ENCODE measurements at places on chromosomes 1 and 21.

- no peak for DNase-seq
Measured at GRCh38 chr1:182279724-182280503, 111.7 kb downstream of the GLUL start.

- DNase-seq, result no peak
Measured at GRCh38 chr1:29909962-29910361, 673.6 kb downstream of the PTPRU start.

DNA sequence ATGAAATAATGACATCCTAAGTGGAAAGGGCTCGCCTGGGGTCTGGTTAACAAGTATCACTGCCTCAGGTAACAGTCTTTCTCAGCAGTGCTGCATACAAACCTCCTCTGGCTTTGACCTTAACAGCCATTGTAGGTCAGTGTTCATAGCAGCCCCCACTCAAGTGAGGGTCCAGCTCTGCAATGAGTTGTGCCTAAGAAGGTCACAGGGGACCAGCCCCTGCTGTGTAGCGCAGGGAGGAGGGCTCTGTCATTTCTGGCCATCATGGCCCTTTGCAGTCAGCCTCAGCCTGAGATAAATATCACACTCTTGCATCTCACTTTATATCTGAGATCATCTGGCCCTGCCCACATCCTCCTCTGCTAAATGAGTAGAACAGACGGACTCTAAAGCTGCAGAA, 18.1 kb upstream of the MYSM1 start:
- peak; percentile 50 for DNase-seq

DNA sequence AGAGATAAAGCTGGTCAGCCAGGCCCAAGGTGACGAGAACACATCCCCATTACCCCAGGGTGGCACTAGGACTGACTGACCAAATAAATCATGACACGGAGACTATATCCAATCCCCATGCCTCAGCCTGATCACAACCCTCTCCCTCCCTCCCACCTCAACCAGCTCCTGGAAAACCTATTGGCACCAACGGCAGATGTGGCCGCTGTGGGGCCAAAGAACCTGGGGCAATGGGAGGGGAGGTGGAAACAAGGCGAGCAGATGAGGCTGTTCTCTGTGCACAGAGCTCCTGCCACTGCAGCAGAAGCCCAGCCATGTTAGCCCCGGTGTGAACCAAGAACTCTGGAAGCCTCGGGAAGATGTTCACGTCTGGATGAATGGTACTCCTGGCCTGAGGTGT, 77.6 kb downstream of the CD247 start:
- no peak for DNase-seq

GRCh38 chr1:55474168-55474786, 259.1 kb upstream of the USP24 start:
- no peak for DNase-seq

GRCh38 chr1:21904704-21905520, 32.2 kb downstream of the HSPG2 start:
- no peak for DNase-seq

- DNase-seq, result no peak
Measured at GRCh38 chr1:110408488-110408887, 994 bp upstream of the LAMTOR5 start.

GRCh38 chr1:31181515-31182343, 58.0 kb downstream of the NKAIN1 start:
- DNase-seq, result peak; percentile 8

DNA sequence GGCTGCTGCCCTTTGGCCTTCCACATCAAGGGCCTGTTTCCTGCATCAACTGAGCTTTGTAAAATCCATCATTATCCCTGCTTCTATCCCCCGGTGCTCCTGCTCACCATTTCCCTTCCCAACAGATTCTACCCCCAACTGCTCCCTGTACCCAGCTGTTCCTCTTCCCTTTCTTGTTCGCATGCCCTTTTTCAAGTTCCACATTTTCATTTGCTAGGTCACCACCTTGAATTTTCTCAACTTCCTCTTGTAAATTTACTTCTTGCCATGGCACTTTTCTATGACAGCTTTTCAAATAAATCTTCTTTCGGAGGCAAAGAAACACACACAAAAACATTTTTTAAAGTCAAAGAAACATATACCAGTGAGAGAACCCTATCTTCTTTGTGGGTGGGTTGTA, 330.5 kb upstream of the ADGRL2 start:
- DNase-seq, result no peak

DNA sequence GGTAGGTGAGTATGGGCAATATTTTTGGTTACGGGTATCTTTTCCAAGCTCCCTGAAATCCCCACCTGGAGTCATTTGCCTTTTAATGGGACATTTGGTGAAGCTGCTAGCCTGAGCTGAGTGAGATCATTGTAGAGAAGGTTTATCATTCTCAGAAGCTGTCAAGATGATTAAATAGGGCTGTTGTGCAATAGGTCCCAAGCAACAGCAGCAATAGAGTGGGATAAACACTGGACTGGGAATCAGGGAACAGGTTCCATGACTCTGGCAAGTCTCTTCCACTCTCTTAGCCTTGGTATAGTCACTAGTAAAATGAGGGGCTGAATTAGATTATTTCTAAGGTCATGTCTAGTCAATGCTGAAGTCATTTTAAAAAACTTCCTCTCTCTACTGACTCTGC, 30.3 kb upstream of the FAM78B start:
- DNase-seq, result no peak

DNA sequence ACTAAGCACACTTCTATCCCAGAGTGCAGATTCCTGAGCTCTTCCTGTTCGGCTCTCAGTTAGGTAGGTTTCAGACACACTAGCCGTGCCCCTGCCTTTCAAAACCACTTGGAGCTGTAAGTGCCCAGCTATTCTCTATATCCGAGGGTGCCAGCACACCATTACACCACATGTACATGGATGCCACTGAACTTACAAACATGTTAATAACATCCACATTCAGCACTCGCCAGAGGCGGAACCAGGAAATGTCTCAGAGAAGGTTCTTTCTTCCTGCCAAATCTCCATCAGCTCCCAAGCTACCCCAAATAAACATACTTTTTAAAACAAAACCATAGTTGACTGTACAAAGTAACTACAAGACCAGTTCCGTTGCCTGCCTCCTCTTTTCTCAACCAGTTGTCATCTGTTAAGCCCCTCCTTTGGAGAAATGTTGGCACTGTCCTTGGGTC, 78.4 kb upstream of the CTTNBP2NL start:
- DNase-seq, result no peak

DNA sequence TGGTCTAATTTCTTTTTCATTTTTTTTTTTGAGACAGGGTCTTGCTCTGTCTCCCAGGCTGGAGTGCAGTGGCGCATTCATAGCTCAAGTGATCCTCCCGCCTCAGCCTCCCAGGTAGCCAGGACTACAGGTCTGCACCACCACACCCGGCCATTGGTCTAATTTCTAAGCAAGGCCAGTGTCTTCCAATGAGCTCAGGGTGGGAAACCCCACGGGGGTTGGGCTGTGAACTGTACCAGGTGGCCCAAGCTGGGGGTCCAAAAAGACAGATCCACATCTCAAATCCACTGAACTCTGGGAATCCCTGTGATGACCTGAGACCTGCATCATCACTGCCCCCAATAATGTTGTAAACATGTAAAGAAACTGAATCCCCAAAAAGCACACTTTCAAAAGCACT, 79.5 kb downstream of the BCAR3 start:
- DNase-seq, result no peak

DNA sequence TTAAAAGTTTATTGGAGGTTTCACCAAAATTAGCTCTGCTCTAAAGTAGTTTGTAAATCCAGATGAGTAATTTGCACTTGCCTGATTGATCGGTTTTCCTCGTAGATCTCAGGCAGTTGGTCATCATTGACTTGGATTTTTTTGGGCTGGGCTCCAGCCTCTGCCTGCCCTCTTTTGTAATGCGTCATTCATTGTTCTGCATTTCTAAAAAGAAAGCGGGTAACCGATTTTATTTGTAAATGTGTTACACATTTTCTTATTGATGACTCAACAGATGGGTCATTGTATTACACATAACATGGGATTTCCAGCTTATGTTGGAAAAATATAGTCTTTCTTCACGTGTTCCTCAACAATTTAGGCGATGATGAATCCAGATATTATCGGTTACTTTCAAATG, 5.5 kb downstream of the ETS2 start:
- no peak for DNase-seq

DNA sequence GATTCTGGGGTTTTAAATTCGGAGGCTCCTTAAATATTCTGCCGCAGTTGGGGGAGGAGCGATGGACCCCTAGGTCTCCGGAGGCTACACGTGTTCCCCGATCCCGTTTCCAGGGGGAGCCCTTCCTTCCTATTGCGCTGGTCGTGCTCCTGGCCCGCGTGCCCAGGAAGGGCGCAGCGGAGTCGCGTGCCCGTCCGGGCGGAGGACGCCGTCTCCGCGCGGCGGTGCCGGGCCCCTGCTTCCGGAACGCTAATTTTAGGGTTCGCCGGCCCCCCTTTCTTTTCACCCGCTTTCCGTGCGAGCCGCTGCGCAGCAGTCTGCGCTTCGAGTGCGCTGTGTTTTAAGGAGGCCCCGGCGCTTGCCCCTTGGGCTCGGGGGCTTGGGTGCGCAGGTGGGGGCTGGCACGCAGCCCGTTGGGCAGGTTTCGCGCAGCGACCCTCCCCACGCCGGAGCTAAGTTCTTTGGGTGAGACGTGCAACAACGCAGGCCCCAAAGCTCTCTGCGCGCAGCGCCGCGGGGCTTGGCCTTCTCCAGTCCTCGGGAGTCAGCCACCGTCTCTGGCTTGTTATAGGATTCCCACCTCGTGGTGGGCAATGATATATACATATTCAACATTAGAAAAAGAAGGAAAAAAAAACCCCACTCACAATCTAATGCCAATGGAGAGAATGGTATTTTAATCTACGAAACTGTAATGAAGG, 43.5 kb upstream of the DNAJC6 start:
- peak; percentile 24 for DNase-seq

GRCh38 chr1:225435487-225435886, 7.6 kb upstream of the LBR start:
- DNase-seq, result no peak

DNA sequence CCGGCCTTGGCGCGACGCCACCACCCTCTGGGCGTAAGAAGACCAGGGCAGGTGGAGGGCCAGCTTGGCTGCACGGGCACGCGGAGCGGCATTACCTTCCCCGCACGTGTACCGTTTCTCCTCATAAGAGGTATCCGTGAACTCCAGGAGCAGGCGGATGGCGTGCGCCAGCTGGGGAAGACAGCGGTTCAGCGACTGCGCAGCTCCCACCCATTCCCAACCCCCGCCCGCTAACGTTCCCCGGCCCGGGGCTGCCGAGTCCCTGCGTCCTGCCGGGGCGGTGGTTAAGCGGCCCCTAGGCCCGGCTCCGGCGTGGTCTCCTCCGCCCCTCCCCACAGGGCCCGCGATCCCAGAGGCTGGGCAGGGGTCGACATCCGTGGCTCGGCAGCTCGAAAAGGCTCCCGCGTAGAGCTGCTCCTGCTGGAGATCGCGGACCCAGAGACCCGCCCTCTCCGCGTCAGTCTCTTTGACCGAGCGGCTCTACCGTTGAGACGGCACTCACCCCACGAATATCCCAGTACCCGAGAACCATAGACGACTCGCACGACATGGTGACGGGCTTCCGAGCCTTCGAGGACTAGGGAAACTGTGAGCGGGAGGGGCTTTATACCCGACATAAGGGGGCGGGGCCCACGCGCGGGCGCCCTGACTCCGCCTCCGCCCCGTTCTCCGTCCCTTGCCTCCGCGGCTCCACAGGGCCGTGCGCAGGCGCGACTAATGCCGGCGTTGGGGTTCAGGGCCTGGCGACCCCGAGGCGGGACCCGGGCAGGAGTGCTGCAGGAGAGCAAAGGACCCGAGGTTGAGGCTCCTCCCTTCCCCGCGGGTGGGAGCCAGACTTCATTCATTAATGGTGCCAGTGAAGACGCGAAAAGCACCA, 862 bp downstream of the GSTM3 start:
- peak; percentile 85 for DNase-seq

GRCh38 chr1:36735939-36736730, 253.4 kb upstream of the CSF3R start:
- no peak for DNase-seq
